ENCODE measurements at places on chromosomes 13 and 19.

- peak; percentile 75 for DNase-seq
These were observed 1.9 kb upstream of the LMTK3 start for GRCh38 chr19:48513289-48514122.

DNA sequence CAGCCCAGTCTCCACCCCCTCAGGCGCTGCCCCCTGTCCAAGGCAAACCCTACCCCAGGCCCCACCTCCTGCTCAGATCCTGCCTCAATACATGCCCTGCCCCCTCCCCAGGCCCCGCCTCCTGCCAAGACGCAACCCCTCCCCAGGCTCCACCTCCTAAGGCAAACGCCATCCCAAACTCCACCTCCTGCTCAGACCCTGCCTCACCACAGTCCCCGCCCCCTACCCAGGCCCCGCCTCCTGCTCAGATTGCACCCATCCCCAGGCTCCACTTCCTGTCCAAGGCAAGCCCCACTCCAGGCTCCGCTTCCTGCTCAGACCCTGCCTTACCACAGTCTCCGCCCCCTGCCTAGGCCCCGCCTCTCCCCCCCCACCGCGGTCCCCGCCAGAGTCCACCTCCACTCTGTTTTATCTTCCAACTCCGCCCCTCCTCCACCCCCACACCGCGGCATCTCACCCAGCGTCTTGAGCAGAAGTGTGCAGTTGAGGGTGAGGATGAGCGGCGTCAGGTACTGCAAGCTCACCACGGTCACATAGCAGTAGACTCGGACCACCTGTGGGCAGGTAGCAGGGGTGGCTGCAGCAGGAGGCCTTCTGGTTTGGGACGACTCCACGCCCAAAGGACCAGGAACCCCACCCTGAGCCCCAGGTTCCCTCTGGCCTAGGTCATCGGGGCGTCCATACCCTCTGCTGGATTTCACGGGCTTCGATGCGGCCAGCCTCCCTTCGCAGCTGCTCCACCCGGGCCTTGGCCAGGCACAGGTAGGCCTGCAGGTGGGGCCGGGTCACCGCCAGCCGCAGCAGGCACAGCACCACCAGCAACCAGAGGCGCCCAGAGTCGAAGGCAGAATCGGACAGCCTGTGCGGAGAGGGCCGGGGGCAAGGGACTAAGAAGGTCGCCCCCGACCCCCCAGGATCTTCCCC is 17.7 kb downstream of the TMEM161A start:
- no peak for DNase-seq

- no peak for DNase-seq
These were observed at the start of gene ZNF728 for GRCh38 chr19:23002690-23003422. ZNF728 (minus strand) TSS chr19:23003176; CDS start chr19:23003030, 146 bp downstream.

- DNase-seq: no peak
These were observed 97.3 kb downstream of the STARD13 start for GRCh38 chr13:33188093-33188882.

GRCh38 chr19:8302357-8302691 is 5.8 kb downstream of the CD320 start:
- DNase-seq: no peak

DNA sequence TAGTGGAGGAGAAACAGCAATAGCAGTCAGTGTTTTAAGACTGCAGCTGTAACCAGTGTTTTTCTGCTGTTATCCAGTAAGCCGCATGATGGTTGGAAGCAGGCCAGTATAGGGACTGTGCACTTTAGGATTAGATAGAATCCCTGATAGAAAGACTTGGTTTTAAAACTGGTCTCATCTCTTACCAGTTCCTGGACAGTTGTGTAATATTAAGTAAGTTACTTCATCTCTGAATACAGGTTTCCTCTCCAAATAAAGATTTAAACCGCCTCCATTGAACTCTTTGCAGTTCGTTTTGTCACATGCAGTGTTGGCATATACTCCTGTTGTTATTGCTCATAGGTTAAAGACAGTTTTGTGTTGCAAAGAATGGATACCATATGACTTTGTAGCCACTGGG is 25.6 kb downstream of the URI1 start:
- no peak for DNase-seq

- DNase-seq: no peak
These were observed 308.9 kb upstream of the SLITRK1 start for GRCh38 chr13:84191139-84191538.

DNA sequence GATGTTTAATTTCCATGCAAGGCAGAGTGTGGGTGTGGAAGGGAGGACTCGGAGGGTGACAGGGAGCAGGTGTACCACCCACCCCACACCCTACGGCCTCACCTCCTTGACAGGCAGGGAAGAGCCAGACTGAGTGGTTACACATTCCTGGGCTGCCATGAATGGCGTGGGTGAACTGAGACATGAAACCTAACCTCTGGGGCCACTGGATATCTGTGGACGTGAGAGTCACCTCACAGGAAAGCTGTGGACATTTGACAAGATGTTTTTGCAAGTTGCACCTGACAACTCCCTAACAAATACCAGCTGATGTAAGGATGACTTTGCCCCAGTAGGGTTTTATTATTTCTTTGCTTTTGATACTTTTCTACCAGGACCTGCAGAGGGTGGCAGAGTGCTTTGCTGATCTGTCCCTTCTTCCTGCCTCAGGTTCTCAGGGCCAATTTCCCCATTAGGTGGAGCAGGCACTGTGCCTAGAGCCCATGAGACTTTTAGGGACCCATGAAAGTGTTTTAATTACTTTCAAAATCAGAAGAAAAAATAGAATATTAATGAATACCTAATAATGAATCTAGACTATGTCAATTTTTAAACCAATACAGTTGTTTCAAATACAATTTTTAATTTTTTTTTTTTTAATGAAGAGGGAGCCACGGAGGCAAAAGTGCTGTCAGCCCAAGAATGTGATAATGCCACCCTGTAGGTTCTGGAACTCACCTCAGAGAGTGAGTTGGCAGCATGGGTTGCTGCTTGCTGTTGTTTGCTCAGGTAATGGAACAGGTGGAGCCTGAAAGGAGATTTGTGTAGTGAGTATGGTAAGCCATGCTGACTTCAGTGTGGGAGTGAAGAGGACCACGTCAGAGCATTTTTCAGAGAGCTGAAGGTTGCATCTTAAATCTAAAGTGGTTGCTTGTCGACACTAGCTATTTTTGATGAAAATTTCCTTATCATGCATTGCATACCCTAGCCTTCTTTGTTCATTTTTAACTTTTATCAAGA is 58.0 kb upstream of the CYSLTR2 start:
- peak; percentile 48 for DNase-seq

DNA sequence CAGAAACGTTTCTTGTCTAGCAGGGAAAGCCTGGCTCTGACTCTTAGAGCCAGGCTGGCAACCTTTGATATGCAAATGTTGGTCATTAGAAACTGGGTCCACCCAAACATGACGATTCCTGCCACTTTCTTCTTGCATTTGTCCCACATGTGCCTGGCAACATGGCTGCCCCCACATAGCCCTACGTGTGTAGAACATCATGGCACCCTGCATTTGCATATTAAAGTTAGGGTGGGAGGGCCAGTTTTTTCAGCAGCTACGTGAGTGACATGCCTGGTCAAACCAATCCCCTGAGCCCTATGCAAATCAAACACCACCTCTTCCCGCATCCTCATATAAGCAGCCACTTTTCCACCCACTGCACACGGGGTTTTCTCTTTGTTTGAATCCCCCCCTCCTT is 95.0 kb downstream of the LIG4 start:
- DNase-seq: no peak

GRCh38 chr13:89897681-89898080 is 1449.8 kb upstream of the MIR17HG start:
- no peak for DNase-seq

DNA sequence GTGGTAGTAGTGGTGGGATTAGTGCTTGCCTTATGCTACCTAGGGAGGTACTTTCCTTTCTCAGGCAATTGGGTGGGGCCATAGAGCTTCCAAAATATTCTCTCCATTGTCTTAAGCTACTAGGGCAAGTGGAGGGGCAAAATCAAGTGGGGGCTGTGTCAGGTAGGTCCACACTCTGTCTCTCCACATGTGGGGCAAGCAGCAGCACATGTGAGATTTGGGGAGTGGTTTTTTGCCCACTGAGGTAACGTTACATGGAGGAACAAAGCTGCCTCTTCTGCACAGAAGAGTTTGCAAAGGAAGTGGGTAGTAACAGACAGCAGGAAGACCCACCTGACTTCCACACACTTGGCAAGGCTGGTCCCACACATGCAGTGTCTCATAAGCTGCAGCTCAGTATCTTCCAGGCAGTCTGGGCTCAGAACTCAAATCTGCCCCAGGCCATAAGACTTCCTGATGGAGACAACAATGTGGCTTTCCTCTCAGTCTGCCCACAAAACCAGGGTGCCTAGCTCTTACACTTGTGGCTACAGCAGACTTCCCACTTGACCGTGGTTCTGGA is 1581.5 kb upstream of the PCDH20 start:
- no peak for DNase-seq

DNA sequence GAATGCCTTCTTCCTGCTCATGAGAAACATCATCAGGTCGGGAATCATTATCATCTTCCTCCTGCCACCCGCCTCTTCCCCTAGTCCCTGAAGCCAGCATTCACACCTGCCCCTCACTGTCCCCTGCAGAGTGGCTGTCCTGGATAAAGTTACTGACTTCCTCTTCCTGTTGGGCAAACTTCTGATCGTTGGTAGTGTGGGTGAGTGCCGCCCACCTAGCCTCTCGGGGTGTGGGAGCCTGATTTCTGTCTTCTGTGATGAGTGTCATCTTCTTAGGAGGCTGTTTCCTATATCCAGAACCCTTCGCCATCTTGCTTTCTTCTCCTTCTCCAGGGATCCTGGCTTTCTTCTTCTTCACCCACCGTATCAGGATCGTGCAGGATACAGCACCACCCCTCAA is 12.5 kb downstream of the SLC44A2 start:
- DNase-seq: no peak

GRCh38 chr13:37457612-37458011 is 141.0 kb downstream of the POSTN start:
- no peak for DNase-seq

DNA sequence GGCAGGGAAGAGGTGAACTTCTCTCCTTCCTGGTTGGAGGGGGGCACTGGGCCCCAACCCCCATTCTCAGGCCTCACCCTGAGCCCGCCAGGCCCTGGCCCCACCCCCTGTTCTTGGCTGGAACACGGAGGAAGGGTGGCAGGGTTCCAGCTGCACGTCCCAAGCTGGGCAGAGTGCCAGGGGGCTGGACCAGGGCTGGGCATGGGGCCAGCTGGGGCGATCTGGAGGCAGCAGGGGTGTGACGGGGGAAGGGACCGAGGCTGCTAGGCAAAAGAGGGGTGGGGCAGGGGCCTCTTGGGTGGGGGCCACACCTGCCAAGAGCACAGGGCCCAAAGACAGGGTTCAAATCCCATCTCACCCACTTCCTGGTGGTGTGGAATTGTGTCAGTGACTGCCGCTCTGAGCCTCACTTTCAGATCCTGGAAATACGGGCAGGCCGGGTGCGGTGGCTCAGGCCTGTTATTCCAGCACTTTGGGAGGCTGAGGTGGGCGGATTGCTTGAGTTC is 2.2 kb downstream of the HIF3A start:
- DNase-seq: no peak

DNA sequence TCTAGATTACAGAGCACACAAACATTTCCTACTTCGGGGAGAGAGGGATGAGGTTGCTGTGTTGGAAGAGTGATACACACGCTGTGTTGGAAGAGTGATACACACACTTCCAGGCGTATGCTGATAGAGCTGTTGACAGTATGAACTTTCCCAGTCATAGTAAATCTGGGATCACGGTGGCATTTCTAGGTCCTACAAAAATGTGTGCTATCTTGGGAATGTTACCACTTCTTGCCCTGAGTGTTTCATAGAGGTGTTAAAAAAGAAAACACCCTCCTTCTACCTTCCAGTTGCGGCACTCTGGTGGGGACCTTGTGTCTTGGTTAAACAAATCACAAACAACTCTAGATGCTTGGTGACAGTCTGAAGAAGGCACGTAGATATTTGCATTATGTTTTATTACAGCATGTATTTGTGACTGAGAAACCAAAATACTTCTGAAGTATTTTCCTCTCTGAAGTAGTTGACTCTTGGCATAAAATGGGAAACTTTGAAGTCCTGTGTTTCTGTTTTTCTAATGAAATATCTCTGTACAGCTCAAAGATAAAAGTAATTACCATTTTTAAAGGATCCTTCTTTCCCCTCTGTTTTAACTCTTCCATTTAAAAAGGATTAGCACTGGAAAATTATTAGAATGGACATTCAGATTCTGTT is 52.5 kb downstream of the ARHGAP35 start:
- no peak for DNase-seq

GRCh38 chr13:83907196-83907989 is 25.1 kb upstream of the SLITRK1 start:
- no peak for DNase-seq

DNA sequence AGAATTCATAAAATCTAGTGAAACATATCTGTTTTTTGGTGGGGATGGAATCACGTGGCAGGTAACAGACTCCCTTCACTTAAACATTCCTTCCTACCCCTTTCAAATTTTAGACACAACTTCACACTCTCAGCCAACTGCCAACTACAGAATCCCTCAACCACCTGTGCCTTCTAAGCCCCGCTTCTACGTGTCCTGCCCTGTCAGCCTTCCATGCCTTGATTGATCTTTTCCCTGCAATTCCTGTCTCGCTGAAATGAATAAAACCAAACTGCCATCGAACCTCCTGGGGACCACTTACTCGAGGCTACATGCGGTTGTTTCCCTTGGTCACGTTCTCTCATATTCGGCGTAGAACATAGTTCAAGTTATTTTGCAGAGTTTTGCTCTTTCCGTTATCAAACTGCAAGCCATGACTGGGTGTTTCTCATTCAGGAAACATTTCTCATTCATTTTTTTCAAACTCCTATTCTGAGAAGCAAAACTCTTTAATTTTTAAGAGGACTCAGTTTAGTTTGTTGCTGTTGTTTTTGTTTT is 1.1 kb downstream of the ZNF625 start:
- no peak for DNase-seq

GRCh38 chr13:44679597-44679996 is 103.5 kb upstream of the TSC22D1 start:
- DNase-seq: no peak

DNA sequence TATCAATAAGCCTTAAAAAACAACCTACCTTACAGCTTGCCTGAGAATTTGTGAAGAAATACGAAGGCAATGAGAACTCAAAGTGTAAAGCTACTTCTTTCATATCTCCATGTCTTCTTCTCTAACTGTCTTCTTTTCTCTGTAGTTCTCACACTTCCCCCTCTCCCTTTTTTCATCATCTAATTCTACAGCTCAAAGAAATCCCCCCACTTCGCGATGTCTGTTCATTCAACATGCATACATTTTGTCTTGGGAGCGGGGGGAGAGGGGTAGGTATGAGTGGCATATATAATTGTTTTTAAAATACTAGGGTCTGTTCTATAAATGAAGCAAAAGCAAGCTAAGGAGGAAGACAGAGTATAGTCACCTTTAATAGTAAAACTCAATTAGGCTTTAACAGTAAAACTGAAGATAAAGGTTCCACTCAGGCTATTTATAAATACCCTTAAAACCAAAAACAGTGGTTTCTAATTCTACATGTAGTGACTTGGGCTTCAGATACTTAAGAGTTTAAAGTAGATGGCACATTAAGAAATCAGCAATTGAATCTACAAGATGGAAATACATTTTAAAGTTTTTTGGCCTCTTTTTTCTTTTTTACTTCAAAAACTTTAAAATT is 106.9 kb downstream of the KLF12 start:
- DNase-seq: no peak

- DNase-seq: no peak
These were observed 301.9 kb upstream of the OBI1 start for GRCh38 chr13:78960881-78961280.

- no peak for DNase-seq
These were observed 27.5 kb downstream of the LNX2 start for GRCh38 chr13:27592865-27593264.
